Stimulated activated CD4-positive, alpha-beta T cell treated with anti-CD3 and anti-CD28 coated beads, Interleukin-1b, Interleukin-23, amount 100 ng/mL, for 4 hours (primary cell): ENCODE measurements at places on chromosomes 6 and 20.

GRCh38 chr20:61731363-61732181 is 334.1 kb downstream of the TAF4 start:
- no peak for DNase-seq

DNA sequence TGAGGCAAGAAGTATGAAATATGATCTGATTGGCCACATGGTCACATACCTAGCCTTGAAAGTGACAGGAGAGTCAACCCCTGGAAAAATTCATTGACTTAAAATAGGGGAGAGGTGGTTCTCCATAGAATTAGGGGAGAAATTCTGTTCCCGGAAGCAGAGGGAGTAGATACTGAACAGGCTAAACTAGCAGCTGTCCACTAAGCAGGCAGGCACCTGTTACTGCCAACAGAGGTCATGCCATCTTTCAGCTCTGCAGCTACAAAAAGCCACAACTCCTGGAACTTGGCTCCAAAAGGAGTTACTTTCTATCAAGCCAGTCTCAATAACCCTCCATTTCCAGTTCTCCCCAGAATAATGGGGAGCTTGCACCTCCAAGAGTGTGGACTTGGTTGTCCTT is 352.5 kb downstream of the MAFB start:
- DNase-seq: no peak

DNA sequence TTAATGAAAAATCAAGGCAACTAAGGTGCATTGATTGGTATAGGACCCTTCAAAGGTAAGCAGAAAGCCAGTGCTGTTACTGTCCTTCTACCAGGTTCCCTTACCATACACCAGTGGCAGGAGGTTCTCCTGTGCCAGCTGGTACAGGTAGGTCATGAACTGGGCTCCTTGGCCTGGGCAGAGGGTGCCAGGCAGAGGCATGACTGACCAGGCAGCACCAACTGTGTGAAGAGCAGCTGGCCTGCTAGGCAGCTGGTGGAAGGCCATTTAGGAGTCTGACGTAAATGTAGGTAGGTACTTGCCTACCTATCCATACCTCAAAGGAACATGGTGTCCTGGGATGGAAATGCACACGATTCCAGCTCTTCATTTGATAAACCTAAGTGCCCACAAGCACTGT is 23.3 kb downstream of the PCNA start:
- no peak for DNase-seq

DNA sequence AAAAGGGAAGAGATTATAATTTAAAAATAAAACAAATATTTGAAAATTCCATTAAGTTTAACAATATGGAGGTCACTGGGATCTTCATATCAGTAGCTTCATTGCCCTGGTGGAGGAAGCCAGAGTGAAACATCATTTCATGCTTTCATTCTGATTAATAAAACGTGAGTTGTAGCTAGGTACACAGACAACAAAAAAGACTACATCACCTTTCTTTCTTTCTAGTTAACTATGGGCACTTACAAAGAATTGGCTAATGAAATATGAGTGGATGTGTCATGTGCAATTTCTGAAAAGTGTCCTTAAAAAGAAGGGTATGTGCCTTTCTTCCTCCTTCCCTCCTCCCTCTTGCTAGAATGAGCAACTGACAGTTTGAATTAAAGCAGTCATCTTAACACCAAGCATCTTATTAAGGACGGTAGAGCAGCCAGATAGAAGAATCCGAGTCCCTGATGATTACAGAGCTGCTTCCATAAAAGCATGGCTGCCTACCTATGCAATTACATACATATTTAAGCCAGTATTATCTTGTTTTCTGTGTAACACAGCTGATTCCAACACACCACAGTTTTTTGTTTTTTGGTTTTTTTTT is 3.4 kb downstream of the SERAC1 start:
- no peak for DNase-seq

DNA sequence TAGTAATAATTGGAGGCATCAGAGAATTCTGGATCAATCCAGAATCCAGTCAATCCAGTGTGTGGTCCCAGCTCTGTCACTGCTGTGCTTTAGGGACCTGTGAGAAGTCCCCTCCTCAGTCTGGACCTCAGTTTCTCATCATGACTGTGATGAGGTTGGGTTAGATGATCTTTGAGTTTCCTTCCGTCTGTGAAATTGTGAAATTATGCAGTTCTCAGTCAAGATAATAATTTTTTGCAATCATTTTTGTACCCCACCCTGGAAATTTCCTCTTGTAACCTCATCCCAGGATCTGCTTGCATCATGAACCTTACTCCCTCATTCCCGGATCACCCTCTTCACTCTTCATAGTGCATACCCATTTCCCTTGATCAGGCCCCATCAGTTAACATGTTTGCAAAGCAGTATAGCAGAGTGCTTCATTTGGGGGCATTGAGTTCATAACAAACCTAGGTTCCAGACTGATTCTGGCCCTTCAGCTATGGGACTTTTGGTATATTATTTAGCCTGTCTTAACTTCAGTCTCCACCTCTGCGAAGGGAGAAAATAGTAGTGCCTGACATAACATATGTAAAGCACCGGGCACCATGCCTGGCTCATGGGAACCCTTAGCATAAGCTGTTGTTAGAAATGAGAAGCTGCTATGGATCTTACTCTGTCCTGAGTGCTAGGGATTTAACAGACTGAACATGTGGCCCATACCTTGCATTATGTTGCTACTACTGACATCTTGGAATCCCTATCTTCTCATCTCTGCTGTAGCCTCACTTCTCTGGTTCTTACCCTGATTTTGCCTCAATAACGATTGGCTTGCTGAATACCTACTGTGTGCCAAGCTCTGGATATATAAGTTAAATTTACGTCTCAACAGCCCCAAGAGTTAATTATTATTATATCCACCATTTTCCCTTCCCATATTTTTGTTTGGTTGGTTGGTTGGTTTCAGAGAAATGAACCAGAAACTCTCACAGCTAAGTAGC is 1.3 kb downstream of the ZNF76 start:
- no peak for DNase-seq

- no peak for DNase-seq
These were observed 870 bp upstream of the MDFI start for GRCh38 chr6:41637194-41638001.
